ENCODE measurements at places on chromosomes 1 and 21.

DNA sequence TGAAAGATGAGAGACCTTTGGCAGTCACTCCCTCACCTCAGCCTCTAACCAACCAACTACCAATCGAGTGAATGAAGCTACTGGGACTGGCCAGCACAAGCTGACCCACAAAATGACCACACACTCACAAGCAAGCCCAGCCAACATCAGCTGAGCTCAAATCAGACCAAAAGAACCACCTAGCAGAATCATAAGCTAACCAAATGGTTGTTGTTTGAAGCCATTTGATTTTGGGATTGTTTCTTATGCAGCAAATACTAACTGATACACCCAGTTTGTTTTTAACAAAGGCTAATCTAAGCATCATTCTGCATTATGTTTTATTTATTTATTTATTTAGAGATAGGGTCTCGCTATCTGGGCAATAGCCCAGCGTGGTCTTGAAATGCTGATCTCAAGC is 310.4 kb downstream of the SETD4 start:
- no peak for DNase-seq

- no peak for DNase-seq
Observed at GRCh38 chr1:35884934-35885333, 1.9 kb downstream of the AGO1 start.

GRCh38 chr21:24310788-24311187 is 1296.5 kb downstream of the MRPL39 start:
- no peak for DNase-seq

GRCh38 chr1:157540852-157541251 is 11.5 kb downstream of the FCRL5 start:
- DNase-seq, result no peak

DNA sequence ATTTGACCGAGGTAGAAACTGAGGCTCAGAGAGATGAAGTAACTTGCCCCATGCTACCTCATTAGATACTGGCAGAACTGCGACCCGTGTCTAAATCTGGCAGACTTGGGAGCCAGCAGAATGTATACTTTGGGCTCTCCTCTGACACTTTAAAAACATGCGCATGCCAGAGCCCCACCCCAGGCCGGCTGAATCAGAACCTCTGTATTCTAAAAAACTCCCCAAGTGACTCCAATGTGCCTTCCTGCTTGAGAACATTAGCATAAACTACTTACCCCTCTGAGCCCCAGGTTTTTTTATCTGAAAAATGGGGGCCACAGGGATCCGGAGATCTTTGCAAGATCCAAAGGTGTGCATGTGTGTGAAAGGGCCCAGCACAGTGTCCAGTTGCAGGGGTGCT is 344.7 kb upstream of the USP24 start:
- DNase-seq, result no peak

DNA sequence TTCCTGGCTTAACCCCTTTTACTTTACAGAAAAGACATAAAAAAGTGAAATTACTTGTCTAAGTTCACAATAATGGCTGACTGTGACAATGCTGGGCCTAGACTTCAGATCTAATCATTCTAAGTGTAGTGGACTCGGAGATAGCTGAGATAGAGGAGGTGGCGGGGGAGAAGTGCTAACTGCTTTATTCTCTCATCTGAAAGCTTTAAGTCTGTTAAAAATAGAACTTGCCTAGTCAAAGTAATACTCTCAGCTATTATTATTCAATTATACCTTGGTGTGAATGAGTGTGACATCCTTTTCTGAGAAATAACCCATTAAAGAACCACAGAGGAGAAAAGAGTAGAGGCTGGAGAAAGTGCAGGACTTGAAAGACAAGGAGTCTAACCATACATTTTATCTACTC is 96.1 kb upstream of the OLIG2 start:
- DNase-seq, result no peak

DNA sequence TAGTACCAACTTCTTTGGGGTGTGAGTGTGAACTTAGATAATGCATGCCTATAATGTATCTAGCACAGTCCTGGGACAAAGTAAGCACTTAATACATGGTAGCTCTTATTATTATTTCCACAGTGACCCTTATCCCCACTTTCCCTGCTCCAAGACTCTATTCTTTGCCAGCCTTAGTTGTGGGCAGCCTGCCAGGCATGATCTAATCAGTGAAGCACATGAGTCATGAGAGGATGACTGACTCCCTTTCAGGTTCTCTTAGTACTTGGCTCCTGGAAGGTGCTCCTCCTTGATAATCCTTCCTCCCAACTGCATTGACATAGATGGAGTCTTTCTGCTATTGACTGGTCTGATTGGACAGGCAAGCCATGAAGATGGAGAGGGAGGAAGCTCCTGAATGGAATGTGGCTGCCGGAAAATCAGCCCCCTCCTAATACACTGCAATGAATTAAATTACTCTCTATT is 17.4 kb upstream of the GNG12 start:
- no peak for DNase-seq

DNA sequence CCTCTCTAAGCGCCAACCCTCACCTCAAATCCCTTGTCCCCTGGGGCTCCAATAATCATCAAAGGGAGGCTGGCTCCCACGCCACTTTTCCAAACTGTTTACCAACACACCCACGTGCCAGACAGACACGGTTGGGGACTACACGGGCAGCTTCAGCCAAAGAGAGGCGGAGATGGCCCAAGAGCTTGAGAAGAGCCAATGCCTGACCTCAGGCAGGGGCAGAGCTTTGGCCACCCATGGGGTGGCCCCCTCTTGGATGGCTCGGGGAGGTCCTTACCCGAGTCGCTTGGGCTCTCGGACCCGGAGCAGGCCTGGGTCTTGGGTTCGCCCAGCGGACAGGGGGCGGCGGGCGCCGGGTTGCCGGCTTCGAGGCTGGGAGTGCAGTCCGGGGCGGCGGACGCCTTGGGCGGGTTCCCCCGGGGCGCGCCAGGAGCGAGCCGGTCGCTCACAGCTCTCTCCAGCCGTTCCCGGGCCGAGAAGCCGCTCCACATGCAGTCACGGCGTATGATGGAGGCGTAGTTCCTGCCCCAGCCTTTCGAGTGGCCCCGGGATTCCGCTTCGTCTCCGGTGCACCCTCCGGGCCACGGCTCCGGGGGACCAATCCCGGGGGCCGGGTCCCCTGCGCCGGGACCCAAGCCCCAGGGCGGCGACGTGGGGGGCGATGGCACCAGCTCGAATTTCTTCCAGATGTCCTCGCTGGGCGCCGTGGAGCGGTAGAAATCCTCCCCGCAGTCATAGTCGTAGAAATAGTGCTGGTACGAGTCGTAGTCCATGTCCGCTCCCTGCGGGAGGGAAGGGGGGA is 854 bp downstream of the MYCL start:
- DNase-seq, result no peak

DNA sequence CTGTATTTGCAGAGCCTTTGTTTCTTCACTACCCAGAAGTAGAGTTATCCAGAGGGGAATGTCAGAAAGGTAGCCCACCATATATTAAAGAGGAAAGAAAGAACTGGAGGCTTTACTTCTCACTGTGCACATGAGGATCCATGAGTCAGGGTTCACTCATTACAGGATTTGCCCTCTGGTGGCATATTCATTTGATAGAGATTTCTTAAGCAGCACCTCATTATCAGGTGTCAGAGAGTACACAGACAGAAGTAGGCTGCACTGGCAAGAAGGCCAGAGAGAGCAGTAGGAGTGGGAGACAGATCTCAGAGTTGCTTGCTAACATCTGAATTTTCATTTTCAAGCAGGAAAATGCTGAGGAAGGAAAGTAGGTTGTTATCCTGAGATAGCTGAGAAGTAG is 123.8 kb downstream of the PIK3R3 start:
- no peak for DNase-seq

DNA sequence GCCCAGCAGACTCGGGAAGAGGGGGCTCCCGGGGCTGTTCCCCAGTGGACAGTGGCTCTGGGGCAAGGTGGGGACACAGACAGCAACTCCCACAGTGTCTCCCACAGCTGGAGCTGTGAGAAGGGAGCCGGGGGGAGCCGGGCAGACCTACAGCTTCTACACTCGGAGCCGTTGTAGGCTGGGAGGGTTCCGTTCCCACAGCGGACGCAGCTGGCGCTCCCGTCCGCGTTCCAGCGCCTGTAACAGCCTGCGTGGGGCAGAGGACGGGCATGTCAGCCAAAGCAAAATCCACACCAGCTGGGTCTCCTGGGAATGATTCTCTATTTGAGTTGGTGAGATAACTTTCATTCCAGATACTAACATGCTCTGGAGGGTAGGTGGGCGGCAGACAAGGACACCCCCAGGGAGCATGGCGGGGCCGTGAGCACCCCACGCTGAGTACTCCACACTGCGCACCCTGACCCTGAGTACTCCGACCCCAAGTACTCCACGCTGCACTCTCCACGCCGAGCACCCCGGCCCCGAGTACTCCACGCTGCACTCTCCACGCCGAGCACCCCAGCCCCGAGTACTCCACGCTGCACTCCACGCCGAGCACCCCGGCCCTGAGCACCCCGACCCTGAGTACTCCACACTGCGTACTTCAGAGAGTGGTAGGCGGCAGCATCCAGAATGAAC is 13.4 kb upstream of the RNF223 start:
- no peak for DNase-seq

DNA sequence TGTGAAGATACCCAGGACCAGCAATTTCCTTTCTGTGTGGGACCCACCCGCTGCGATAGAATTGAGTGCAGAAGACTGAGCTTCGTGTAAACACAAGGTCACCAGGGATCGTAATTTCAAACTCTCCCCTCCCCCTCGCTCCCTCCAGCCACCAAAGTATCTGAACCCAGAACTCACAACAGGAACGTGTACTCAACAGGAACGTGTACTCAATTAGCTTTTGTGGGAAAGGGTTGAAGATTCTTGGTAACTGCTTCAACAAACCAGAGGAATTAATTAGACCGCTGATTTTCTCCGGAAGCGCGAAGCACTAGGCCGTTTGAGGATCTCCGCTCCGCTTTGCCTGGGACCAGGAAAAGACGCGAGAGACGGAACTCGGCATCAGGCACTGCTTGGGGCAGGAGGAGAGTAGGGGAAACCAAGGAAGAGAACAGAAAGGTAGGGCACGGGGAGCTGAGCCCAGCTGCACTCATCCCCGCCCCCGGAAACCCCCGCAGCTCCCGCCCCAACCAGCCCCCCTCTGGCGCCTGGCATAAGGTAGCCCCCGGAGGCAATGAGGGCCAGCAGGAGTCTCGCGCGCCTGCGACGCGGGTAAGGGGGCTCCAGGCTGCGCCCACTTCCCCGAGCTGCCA is 453 bp downstream of the DRAM2 start:
- DNase-seq, result no peak

GRCh38 chr1:21123287-21123948 is 53.3 kb downstream of the EIF4G3 start:
- no peak for DNase-seq

GRCh38 chr1:26357121-26357602 is 3.2 kb upstream of the CRYBG2 start:
- DNase-seq, result no peak

- no peak for DNase-seq
Observed at GRCh38 chr1:94550396-94550795, 8.8 kb upstream of the F3 start.

DNA sequence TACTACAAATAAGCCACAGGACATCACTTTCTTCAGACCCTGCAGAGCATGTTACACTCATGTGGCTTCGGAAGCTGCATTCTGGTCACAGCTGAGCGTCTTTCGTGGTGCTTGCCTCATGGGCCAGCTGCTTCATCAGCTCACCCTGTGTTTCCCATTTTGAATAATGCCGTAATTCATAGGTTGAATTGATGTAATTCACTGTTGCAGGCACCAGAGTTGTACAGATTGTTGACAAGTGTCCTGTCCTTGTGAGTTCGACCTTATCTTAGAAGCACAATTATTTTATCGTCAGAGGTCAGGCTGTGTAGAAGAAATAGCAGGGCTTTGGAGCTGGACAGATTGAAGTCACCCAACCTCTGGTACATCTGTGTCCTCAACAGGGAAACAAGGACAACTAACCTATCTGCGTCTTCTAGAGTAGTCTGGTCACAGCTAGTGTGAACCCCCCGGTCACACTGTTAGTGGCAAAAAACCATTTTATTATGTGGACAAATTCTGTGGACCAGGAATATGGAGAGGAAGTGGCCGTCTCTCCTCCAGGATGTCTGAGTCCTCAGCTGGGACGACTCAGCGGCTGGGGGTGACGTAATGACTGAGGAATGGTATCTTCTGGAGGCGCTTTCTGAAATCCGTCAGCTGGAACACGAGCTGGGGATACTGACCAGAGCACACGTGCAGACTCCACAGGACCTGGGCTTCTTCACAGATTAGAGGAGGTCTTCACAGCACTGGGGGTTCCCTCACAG is 17.8 kb downstream of the PKNOX1 start:
- DNase-seq, result no peak

GRCh38 chr21:43864313-43864961 is 586 bp upstream of the AGPAT3 start:
- no peak for DNase-seq

DNA sequence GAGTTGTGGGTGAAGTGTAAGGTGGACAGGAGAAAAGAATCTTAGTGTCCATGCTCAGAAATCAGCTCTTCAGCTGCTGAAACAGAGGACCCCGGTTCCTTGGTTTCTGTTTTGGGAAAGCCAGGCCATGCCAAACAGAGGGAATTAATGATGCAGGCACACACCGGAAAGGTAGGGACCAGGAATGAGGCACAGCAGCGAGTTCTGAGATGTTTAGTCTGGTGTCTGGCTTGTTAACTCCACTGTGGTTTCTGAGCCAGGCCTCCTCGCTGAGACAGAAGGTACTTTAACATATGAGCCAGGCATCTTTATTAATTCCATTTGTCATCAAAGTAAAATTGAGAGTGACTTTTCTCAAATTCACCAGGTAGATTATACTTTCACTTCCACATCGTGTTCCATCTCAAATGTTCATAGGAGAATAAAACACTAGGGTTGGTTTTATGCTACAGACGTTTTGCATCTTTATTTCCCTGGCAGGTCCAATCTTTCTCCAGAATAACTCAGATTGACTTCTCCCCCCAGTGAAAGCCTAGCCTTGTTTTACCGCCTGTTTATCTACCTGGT is 23.5 kb downstream of the LRRC8D start:
- DNase-seq, result no peak

- DNase-seq, result peak; percentile 78
Observed at GRCh38 chr1:10796029-10796944, at the start of gene CASZ1. Gene CASZ1, minus strand, starts transcription at chr1:10796646. Its CDS starts 102,757 bp downstream, at chr1:10693889.

GRCh38 chr1:203169770-203170520 is 5.7 kb downstream of the MYBPH start:
- no peak for DNase-seq

DNA sequence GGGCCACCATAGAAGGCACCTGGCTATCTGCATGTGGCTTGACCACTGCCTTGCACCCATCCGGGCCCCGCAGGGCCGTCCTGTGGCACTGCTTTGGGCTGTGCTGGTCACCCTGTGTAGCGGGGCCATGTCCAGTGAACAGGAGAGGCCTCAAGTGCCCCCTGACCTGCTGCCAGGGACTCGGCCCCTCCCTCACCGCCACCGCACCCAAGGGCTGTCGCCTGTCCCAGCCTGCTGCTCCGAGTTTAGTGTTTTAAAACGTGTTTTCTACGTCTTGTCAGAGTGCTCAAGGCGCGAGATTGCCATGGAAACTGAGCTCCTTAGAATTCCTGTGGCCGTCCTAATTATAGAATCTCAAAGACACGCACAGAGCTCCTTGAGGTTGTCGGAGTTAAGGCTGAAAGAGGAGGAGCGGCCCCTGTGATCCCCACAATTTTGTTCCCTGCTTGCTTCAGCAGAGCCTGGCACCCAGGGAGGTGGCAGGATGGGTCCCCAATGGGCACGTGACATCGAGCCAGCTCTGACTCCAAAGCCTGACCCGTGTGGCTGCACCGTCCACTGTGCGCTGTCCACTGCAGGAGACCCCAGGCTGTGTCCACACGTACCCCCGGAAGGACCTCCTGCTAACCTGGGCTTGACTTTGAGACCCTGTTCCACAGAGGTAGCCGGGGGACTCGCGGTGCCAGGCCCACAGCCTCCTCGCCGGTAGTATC is 66.2 kb downstream of the FAAP20 start:
- no peak for DNase-seq

Data from NCI-H1048 (cell line).